ENCODE measurements at places on chromosomes 6 and 20.

- no peak for DNase-seq
Measured at GRCh38 chr6:160042014-160042773, 73.3 kb downstream of the IGF2R start.

DNA sequence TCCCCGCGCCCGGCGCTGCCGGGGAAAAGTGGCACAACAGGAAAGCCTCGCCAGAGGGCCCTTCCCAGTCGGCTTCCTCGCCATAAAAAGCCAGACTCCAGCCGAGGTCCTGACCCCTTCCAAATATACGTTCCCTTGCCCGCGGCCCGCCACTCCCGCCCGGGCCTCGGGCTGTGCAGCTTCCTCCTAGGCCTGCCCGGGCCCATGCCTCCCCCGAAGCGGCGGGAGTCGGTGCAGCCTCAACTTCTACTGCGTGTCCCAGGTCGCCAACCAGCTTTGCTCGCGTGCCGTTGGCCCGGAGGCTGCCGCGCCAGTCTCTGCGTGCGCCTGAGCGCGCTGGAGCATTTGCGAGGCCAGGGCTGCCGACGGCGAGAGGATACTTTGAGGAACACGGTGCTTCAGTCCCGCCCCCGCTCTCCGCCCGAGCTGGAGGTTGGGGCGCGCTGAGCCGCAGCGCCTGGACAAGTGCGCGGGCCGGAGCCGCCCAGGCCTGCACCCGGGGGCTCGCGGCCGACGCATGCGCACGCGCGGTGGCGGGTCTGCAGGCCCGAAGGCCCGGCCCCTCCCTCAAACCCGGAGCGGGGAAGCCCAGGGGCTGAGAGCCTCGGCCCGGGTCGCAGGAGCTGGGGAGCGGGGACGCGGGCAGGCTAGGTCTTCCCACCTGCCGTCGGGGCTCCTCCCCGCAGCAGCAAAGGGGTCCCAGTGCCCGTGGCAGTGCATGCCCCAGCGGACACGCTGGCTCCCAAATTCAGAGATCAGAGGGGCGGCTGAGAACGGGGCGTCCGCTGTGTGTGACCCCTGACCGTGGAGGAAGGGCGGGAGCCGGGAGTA lies 10.2 kb downstream of the FOXC1 start:
- peak; percentile 70 for DNase-seq

- DNase-seq, result no peak
Measured at GRCh38 chr6:47034926-47035325, 7.2 kb downstream of the ADGRF1 start.

GRCh38 chr6:132567566-132567965 lies 2.6 kb upstream of the TAAR6 start:
- DNase-seq, result no peak

GRCh38 chr6:163702736-163703135 lies 288.2 kb downstream of the QKI start:
- no peak for DNase-seq

DNA sequence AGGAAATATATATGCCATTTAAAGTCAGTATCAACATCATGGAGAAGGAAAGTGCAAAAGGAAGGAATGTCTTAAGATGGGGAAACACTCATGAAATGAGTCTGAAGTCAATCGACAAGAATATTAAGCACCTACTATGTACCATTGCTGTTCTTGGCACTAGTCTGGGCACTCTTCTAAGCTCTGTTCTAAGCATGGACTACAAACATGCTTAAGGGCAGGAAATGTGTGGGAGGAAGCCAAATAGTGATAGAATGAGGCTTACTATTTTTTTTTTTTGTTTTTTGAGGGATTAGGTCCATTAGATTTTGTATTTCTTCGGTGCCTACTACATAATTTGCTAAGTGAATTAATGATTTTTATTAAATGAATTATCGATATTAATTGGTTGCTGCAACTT lies 83.8 kb upstream of the SUPT3H start:
- DNase-seq, result no peak

DNA sequence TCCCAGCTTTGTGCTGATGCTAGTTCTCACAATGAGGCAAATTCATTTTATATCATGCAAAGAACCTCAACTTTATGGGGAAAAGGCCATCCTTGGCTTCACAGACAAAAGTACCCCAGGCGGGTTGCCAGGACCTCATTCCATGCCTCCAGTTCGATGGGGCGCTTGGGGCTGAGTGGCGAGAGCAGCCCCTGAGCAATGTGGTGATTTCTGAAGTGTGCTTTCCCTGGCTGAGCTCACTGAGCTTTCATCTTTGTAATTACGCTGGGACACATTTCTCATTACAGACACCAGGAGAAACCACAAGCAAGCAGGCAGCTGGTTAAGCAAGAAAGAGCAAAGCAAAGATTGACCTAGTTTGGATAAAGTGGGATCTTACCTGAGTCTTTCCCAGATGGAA lies 301.5 kb upstream of the CDH4 start:
- no peak for DNase-seq

DNA sequence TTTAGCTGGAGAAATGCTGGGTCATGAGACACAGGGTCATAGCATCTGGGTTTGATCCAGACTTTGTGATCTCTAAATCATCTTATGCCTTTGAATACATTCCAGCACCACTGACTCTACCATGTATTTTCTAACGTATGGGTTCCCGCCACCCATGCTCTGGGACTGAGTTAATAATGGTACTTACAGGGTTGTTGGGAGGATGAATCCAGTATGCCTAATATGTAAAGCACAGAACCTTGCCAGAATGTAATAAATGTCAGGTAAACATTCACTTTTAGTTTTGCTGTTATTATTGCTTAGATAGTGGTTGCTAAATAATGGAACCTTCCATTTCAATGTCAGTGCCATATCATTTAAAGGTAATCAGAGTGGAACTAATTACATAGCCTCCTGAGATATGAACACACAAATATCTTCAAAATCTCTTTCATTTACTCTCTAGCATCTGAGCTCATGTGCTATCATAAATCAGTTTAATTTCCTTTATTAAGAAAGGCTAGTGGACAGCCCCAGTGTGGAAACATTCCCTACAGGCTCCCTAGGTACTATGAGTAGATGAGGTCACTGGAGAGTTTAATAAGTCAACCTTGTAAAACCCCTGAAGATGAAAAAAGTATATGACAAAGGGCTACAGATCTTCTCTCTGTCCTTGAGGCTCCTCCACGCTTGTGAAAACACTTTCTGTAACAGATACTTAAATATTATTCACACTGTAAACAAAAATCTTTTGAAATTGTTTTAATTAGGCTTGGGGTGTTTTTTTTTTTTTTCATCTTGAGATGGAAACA lies 226.6 kb downstream of the ALDH8A1 start:
- no peak for DNase-seq

- DNase-seq, result no peak
Measured at GRCh38 chr6:11366183-11366933, 133.9 kb upstream of the NEDD9 start.

- DNase-seq, result no peak
Measured at GRCh38 chr20:36895036-36895435, 19.1 kb downstream of the TLDC2 start.

DNA sequence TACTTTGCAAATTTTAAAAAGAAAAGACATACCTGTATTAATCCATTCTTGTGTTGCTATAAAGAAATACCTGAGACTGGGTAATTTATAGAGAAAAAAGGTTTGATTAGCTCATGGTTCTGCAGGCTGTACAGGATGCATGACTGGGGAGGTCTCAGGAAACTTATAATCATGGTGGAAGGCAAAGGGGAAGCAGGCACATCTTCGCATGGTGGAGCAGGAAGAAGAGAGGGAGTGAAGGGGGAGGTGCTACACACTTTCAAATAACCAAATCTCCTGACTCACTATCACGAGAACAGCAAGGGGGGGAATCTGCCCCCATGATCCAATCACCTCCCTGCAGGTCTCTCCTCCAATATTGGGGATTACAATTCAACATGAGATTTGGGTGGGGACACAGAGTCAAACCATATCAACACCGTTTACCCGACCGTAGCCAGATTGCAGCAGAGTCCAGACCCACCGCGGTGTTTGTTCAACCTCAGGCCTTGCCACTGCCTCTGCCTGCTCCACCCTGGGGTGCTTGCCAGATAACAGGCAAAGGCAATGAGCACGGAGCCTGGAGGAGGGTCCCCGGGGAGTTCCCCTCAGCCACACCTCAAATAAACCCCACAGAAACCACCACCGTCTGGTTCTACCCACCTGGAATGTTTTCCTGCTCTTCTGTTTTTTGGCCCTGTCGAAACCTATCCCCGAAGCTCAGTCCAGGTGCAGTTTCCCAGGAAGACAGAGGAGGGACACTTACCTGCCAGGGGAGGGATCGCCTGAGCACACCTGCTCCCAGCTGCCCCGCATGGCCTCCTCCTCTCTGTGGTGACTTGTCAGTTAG lies 142.2 kb upstream of the AFDN start:
- peak; percentile 36 for DNase-seq

DNA sequence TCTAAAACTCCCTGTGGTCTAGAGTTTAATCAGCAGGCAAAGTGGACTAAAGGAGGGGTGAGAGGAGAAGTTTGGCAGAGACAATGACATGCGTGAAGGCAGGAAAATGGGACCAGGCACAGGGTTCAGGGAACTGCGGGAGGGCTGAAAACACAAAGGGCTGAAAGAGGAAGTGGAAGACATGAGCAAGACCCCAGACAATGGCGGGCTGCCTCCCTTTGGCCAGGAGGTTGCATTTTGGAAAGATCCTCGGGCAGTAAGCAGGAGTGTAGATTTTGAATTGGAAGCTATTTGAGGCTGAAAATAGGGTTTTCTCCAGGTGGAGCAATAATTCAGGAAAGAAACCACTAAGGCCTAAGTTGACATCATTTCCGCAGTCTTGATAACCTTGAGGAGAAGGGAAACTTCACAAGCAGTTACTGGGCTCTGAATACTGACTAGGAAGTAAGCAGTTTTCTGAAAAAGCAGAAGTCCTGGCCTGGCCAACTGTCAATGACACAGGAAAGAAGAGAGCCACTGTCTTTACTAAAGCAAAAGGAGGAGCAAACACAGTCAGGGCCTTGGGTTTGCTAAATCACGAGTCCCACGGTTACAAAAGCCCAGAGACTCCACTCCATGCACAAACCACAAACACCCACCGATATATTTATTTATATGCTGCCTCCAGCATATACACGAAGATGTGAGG lies 3.4 kb downstream of the LY86 start:
- no peak for DNase-seq
